ENCODE measurements at places on chromosomes 5 and 9.

DNA sequence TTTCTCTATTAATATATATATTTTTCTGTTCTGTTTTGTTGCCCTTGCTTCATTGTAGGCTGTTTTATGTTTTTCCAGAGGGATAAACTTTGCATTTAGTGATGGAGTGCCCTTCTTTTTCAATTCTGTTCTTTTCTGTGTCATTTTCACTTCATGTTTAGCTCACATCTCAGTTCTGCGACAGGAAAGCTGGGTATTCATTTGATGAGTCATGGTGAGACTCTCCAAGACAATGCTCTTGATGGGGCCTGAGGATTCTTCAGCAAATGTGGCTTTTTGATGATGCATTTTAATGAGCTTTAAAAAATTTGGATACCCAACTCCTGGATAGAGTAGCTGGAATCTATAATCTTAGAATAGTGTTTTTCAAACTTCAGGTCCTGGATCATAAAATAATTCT is 56.5 kb upstream of the SPATA31D4 start:
- DNase-seq: no peak

DNA sequence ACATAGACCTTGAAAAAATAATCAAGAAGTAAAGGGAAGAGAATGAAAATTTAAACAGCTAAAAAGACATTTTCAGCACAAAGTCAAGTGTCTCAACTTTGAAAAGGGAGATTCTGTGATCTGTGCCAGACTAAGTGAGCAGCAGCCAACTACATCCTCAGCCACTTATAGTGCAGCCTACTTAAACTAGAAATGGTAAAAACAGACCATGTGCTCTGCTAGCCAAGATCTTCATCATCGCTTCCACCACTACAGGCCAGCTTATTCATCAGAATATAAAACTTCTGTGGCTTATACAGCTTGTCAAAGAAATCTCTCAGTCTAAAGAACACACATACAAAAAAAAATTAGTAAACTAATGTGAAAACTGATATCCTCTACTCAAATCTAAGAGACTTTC is 63.5 kb downstream of the CEMIP2 start:
- DNase-seq: no peak

DNA sequence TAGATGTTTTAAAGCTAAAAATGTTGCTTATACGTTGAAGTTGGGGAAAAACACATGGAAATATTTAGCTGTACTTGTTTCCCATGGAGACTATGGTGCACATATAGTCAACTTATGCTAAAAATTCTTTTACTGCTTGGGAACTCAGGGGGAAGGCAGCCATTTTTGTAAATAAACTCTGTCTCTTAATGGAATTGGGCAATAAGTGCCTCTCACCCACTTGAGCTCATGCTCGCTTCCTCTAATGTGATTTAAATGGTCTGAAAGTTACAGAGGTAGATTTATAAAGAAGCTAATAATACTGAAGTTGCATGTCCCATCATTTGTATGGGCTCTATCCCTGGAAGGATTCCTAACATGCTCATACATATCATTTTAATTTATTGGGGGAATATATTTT is 523.8 kb downstream of the RASEF start:
- no peak for DNase-seq

- no peak for DNase-seq
These were observed 130.9 kb upstream of the GNA14 start for GRCh38 chr9:77779010-77779409.

DNA sequence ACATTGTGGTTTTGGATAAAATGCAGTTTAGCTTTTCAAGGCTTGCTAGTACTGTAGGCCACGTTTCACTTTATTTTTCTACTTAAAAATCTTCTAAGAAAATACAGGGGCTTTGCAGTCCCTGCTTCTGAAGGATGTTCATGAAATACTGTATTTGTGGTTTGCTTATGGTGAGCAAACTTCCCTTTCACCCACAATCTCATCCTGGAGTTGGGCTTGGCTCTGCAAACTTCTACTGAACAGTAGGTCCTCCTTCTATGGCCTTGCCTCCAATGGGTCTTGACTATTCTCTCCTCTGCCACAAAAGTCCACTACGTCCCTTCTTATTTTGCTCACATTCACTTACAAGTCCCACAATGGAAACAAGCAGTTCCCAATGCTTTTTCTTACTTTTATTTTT is 502.7 kb upstream of the KLF4 start:
- no peak for DNase-seq

GRCh38 chr5:143898916-143899591 is 87.1 kb downstream of the HMHB1 start:
- no peak for DNase-seq

DNA sequence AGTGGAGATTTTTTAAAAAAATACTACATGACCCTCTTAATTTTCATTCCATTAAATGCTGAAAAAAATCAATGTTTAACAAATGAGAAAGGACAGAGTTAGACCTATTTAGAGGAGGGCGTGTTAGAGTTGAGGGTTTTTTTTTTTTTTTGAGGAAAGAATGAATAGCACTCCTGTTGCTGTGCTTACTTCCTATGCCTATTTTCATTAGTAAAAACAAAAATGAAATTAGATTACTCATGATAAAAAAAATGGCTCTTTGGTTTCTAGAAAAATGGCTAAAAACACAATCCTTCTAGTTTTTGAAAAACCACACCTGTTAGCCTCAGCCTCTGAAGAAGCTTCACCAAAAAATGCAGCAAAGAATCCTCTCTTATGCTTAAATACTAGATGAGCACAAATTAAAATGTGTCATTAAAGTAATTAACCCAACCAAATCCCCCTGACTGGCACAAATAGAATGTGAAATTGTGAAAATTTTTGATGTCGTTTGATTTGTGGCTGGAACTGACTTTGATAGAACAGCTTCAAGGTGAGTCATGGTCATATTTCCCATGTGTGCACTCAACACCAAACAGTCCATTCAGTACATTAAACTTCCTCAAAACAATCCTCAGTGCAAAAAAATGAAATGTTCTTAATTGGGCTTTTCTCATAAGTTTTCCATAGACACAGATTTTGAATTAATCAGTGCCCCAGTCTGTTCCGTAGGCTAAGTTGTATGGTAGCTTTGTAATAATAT is 98.0 kb downstream of the MACIR start:
- no peak for DNase-seq

GRCh38 chr5:25439025-25439424 is 794.2 kb upstream of the CDH10 start:
- DNase-seq: no peak

GRCh38 chr9:93467462-93467861 is 14.1 kb upstream of the FAM120AOS start:
- no peak for DNase-seq

- DNase-seq: no peak
These were observed 7.6 kb downstream of the RNF38 start for GRCh38 chr9:36392489-36392888.

- DNase-seq: no peak
These were observed 173.4 kb upstream of the PANK3 start for GRCh38 chr5:168752416-168753190.

DNA sequence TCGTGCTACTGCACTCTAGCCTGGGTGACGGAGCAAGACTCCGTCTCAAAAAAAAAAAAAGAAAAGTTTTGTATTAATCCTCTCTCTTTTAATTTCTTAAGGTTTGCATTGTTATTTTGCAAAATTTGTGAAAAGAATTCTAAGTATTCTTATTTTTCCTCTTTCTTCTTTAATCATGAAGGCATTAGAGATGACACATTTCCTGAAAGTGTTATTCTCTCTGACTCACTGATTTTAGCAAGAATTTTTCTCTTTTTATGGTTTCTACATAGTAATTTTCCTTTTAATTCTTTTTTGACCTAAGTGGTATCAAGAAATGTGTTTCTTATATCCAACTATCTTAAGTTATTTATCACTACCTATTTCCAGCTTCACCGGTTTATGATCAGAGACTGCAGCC is 78.0 kb downstream of the NSUN2 start:
- no peak for DNase-seq

DNA sequence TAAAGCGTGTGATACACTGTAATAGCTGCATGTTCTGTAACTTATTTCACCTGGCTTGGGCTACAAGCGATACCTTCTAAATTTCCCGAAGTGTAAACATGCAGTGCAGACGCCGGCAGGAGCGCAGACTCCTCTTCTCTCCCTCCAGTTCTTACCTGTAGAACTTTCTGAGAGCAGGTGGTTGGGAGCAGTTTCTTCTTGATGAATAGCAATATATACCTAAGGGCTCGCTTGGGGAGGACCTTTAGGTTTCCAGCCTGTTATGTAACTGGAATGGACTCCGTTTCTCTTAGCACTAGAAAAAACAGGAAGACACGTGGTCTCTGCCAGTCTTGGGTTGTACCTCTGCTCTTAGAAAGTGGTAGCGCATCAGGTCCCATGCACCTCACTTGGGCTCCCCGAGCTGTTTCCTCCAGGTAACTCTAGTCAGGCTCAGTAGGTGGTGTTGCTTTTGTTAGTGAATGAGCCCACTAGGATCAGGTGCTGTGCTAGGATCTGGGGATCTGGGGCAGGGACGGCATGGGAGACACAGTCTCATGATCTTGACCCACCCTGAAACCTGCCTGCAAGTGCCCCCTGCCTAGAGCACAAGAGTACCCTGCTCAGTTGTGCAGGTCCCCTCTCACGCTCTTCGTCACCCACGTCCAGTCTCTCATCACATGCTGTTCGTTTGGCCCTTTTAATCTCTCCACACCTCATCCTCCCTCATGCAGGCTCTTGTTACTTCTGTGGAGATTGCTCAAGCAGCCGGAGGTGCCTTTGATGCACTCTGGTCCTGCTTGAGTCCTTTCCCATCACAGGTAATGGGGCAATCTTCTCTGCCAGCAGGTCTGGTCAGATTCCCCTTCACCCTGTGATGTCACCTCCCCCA is 2.8 kb downstream of the TENT4A start:
- DNase-seq: no peak

DNA sequence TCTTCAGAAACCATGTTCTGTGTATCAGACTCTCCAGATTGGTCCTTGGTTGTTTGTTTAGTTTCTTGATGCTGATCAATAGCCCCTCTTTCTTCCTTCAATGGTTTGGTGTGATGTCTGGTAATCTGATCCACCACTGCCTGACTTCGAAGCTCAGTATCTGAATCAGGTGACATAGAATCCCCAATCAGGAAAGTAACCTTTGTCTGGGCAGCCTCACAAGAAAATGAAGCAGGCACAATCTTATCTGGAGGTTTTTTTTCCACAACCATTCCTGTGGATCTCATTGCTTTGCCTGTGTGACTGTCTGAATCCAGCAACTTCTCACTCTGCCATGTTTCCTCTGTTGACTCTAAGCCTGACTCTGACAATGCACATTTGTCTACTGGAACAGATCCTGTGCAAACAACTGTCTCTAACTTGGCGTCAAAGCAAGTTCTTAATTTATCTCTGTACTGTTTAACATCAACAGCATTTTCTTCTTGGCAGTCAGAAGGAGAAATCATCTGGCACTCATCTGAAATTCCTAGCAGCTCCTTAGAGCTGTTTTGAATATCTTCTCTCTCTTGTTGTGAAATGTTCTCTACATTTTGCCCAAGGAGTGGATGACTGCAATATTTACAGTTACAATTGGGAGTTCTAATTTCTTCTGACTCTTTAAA is 37.1 kb upstream of the RAPGEF6 start:
- DNase-seq: no peak

- no peak for DNase-seq
These were observed 37.8 kb downstream of the SLC46A2 start for GRCh38 chr9:112852741-112853504.

DNA sequence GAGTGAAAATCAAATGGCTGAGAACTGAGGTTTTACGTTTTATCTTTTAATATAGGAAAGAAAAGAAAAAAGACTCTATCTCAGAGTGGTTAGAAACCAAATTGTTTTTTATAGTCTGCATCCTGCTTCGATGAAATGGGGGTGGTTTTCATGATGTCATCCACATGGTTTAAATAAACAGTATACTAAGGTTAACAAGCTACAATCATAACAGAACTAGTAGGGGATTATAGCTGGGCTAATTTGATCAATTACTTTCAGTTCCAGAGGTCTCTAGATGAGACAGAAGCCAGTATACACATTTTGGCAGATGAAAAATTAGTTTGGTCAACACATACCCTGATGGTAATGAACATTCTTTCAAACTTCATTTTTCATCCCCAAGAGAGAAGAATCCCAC is 106.3 kb upstream of the SNX2 start:
- DNase-seq: no peak

DNA sequence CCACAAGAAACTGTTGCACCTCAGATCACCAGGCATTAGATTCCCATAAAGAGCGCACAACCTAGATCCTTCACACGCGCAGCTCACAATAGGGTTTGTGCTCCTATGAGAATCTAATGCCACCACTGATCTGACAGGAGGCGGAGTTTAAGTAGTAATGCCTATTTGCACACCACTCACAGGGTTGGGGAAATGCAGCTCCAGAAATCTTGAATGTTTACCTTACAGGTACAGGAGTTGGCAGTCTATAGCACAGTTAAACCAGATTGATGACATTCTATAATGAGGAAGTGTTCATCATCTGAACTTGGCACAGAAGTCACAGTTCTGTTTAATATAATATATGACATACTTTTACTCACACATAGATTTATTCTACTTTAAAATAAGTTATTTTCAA is 732.2 kb upstream of the ZNF608 start:
- no peak for DNase-seq

DNA sequence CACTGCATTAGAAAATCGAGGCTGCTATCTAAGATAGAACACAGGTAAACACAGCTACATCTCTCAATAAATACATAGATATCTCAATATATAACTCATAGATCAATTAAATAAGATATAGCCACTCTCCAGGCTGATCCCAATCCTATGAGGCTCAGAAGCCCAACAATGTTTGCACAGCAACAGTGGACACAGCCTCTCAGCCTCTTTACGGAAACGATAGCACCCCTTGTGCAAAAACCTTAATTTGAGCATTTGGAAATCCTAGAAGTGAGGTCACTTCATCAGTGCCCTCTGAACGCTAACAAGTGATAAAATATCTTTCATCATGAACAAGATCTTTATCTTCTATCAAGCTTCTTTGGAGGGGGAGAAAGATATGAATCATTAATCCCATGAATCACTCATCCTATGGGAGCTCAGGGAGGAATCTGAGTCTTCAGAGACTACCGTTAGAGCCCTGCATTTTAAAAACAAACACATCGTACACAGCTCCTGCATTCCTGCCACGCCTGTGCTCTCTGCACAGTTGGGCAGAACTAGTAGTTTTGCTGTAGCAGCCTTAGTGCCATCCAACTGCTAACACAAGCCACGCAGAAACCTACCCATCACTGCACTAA is 71.4 kb downstream of the MED27 start:
- DNase-seq: no peak

GRCh38 chr5:3195994-3196393 is 399.6 kb upstream of the IRX1 start:
- DNase-seq: no peak

DNA sequence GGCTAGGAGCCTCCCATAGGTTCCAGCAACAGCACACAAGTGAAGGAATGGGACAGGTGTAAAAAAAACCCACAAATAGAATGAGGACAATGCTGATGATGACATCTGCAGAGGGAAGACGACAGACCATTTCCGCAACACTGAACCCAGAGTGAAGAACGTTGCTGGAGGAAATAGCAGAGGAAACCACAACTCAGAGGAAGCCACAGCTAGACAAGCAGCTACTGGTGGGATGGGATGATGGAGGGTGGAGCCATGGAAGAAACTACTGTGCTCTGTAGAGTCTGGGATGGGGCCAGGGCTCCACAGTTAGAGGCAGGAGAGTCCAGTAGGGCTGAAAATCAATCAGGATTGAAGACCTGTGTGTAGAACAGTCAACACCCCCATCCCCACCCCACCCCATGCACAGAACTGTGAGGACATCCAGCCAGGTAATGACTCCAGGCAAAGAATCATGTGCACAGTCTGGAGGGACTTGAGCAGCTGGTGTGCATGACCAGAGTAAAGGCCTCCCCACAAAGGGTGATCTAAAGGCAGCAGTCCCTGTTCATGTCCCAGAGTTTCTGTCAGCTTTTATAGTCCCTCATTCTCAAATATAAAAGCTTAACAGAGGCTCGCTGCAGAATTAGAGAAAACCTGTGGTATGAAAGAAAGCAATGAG is 65.2 kb upstream of the SPIN1 start:
- peak; percentile 55 for DNase-seq

All from activated naive CD8-positive, alpha-beta T cell treated with anti-CD3 and anti-CD28 coated beads for 36 hours (primary cell).